ENCODE measurements at places on chromosomes 2 and 18. TPM values are rescaled to one million over a fixed set of nuclear protein-coding genes. Genes with fewer than 3 reads are reported as not detected.

The HDLBP gene
- polyA plus RNA-seq = 327 TPM

The GCKR gene
- not detected for polyA plus RNA-seq

The SULT1C4 gene
- polyA plus RNA-seq = 5.2 TPM

The INSIG2 gene
- polyA plus RNA-seq = 7.6 TPM

The IRS1 gene
- polyA plus RNA-seq = 6.6 TPM

The POTEC gene
- polyA plus RNA-seq = not detected

The DNAH7 gene
- polyA plus RNA-seq = not detected
